ENCODE measurements at places on chromosomes 7 and 10.

DNA sequence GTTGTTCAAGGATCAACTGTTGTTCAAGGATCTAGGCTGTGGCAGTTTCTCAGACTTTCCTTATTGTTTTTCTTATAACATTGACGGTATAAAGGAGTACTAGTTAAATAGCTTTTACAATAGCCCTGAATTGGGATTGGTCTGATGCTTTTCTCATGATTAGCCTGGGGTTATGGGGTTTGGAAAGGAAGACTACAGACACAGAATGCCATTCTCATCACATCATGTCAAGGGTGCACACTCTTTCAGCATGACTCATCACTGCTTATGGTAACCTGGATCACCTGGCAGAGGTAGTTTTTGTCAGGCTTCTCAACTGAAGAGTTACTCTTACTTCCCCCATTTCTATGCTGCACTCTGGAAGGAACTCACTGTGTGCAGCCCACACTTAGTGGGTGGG is 194.2 kb upstream of the NPSR1 start:
- no peak for DNase-seq

GRCh38 chr10:58651040-58651439 is 138.4 kb downstream of the BICC1 start:
- DNase-seq: no peak

DNA sequence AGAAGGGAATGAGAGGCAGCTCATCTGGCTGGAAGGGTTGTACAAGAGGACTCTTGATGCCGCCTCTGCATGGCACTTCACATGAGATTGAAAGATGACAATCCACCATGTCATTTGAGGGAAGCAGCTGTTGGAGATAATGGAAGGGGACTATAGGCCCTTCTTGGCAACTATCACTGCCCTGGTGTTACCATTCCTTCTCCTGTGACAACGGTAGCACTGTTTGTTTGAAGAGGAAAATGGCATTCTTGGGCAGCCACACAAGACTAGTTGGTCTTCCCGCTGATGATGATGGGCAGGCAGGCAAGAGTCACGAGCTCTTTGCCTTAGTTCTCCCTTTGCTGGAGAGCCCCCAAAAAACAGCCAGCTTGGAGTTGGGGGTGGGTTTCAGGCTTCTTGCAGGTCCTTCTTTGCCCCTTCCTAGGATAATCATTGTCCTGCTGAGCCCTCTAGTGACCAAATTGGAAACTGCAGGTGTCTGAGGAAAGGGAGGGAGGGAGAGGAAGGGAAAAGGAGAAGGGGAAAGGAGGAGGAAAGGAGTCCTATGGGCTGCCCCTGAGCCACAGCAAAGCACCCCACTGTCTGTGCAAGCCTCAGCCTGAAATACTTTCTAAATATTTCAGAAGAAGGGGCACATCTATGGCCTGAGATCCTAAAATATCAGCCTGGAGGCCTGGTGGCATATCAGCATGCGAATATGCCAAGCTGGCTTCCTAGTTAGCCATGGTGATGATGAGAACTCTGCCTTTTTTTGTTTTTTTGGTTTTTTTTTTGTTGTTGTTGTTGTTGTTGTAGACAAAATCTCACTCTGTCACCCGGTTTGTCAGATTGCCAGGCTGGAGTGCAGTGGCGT is 165.6 kb upstream of the KMT2E start:
- DNase-seq: peak; percentile 8

DNA sequence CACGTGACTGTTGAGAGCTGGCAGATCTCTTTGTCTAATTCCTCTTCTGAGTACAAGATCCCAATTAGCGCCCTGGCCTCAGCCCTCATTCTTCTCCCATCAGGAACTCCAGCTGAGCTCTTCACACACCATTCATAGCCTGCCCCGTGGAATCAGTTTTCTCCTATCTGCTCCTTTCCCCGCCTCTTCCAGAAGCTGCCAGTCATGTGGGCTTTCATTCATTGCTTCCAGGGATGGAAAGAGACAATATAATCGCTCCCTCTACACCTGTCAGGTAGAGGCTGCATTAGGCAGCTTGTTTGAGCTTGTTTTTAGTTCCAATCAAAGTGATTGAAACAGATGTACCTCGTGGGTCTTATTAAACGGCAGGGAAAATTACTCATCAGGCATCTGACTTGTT is 515.8 kb downstream of the TYW1 start:
- DNase-seq: no peak

DNA sequence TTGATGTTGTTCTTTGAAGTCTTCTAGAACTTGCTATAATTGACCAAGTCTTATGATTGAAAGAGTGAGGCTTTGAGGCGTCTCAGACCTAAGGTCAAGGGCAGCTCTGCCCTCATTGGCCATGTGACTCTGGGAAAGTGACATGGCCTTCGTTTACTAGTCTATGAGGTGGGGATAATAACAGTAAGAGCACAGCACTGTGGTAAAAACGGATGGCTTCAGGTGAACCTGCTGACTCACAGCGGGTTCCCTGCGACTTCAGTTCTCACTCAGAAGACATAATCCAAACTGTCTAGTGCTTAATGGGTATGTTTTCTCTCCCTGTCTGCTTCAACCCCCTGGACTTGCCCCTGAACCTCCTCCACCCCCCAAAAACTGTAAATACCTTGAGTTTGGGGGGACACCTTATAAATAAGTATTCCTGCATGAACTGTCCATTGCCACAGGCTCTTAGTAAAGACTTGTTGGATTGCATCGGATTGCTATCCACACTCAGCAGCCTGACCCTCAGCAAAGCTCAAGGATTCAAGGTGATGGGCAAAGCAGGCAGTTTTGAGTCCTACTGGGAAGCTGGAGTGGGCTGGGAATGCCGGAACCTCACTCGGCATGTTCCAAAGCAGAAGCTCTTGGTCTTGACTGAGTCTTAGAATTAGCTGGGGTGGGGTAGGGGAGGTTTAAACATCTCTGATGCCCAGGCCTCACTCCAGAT is 304.6 kb downstream of the KLF6 start:
- no peak for DNase-seq

Data from activated CD8-positive, alpha-beta memory T cell treated with anti-CD3 and anti-CD28 coated beads for 1 hour (primary cell).